OCI-LY7 (cell line): ENCODE measurements at places on chromosomes 7 and 10.
A peak's percentile ranks its signal among the peaks of the same experiment; 100 is the strongest.

DNA sequence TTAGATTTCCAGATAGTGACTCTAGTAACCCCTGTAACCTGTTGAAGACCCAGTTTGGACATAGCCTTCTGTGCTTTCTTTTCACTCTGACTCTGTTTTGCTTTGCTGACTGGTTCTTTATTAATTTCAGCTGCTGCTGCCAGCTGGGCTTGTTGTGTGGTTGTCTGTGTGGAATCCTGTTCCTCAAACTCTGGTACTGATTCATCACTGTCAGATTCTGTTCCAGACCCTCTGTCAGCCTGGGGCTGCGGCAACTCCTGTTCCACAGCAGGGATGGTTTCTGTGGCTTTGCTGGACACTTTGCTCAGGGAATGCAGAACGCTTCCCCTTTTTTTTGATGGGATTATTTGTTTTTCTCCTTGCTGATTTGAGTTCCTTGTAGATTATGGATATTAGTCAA lies 104.9 kb downstream of the SEC23IP start:
- no peak for DNase-seq

GRCh38 chr7:37916673-37917660 lies at the start of gene SFRP4:
Gene SFRP4 (minus strand): TSS chr7:37916817. CDS start chr7:37916537, 280 bp downstream.
- peak; percentile 23 for DNase-seq

GRCh38 chr7:142534726-142535122 lies 214.5 kb upstream of the PRSS1 start:
- no peak for DNase-seq

DNA sequence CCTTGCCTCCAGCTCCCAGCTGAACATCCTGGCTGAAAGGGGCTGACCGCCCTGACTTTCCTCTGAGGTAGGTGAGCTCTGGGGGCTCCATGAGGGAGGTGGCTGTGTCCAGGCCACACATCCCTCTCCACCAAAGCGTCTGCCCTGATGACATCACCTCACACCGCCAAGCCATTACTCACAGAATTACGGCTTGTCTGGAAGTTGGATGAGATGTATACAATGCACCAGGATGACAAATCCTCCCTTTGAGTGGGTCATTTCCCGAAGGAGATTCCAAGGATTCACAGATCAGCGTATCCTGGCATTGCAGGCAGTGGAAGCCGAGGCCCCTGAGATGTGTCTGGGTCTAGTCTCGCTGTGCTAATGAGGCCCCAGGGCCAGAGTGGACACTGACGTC lies 15.1 kb upstream of the RET start:
- DNase-seq = no peak

GRCh38 chr10:24257588-24257987 lies 48.6 kb downstream of the KIAA1217 start:
- DNase-seq = no peak

DNA sequence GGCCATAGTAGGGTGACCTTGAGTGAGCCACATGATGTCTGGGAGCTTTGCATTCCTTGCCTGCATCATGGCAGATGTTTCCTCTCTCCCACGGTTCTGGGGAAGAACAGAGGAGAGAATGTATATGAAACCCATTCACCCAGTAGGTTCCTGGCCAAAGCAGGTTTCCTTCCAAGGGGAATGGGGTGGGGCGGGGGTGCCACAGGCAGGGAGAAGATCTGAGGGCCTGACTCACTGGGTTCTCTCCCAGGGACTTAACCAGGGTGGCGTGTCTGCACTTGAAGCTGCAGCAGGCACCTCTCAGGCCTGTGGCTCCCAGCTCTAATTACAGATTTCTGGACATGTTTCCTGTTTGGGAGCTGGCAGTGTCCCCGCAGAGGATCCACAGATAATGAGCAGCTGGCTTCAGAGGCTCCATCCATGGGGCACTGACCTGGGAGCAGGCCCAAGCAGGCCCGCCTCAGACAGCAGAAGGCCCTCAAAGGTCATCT lies 50.2 kb upstream of the ZMIZ1 start:
- no peak for DNase-seq

GRCh38 chr7:157543276-157543675 lies 206.5 kb downstream of the DNAJB6 start:
- no peak for DNase-seq

DNA sequence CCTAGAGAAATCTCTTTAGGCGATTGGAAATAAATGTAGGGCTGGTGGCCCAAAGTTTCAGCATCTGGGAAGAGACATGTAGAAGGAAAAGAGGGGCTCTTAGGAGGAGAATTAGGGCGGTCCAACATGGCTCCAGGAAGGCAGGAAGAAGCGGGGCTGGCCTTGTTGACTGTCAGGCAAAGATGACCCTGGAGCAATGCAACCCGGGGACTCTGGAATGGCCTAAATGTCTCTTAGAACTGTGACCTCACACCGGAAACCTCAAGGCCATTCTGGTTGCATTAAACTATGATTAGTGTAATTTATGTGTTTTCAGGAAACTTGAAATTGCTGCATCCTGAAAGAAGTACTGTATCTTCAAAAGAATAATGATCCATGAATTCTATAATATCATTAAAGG lies 66.8 kb downstream of the NRP1 start:
- no peak for DNase-seq

- DNase-seq = no peak
Observed at GRCh38 chr7:134836447-134836846, 57.0 kb downstream of the CALD1 start.

- DNase-seq = no peak
Observed at GRCh38 chr10:131750973-131751826, 149.6 kb upstream of the PPP2R2D start.

DNA sequence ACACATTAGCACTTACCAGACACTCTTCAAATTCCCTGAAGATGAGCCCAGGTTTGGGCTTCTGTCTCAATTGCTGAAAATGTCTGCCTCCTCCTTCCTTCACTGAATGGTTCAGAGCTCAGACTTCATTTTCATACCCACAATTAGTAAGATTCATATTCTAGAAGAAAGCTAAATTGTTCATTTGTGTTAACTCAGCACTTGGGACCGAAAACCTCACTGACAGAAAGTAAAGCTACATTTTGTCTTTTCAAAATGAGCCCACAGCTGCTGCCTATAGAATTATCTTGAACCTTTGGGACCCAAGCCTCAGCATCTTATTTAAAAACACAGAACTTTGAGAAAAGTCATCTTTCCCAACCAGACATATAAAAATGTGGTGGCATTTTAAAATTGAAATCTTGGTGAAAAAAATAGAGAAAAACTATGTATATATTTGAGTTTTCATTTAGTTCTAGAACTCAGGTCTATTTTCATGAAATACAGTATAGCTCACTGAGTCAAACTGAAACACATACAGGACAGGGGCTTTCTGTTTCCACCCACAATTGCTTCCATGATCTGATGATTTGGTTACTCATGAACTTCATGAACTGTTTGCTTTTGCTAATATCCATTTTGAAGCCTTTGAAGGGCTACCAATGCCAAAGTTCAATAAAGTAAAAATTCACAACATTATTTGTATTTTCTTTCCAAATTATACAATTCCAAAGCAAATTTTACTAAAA lies 119.1 kb upstream of the PFKP start:
- no peak for DNase-seq

DNA sequence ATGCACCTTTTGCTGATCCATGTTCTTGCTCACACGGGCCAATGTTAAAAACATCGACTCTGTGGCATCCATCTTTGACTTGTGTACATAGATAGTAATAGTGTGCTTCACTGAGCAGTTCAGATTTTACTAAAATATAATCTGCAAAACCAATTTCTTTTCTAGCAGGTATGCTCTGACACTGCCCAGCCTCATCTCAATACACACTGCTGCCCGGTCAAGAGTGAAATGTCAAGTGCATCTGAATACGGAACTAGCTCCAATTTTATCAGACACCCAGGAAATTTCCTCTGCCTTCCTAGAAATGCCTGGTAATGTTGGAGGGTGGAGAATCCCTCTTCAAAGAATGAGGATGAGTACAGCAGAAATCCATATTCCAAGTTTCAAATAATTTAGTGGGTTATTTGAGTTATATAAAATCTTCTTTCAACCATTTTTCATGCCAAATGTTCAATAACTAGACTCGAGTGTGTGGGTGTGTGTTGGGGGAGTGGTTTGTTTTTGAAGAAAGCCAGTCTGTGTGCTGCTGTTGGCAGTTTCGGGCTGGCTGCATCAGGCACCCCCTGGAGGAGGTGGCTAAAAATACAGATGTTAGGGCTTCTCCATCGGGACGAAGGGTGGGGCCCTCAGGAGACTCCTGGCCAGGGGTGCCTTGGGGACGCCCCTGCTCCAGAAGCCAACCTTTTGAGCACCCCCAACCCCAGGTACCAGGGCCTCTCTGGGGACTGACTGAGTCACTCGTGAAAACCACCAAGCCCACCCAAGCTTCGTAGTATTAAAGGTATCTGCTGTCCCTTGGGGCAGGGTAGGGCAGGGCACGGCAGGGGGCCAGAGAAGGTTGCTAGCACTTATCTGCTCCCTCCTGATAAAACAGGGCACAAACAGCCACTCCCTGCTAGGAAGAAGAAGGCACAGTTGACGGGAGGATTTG lies 15.4 kb downstream of the CTBP2 start:
- peak; percentile 21 for DNase-seq

DNA sequence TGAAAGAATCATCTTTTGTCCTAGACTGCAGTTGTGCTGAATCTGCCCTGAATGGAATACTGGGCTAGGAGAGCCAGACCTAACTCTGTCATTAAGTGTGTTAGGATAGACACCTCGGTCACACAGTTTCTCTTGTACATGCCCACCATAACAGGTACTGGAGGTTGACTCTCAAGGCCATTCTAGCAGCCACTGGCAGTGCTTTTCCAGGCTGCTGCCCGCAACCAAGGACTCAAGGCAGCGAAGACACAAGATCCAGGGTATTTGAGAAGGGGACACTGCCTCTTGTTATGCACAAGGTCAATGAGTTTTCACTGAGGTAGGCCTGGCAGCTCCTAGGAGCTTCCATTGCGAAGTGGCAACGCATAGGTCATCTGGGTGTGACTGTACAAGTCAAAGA lies 70.6 kb upstream of the ZNF746 start:
- DNase-seq = no peak

GRCh38 chr10:72756674-72757385 lies 64.9 kb downstream of the MCU start:
- DNase-seq = no peak

- no peak for DNase-seq
Observed at GRCh38 chr7:142200206-142200605, 57.7 kb downstream of the PRSS58 start.

DNA sequence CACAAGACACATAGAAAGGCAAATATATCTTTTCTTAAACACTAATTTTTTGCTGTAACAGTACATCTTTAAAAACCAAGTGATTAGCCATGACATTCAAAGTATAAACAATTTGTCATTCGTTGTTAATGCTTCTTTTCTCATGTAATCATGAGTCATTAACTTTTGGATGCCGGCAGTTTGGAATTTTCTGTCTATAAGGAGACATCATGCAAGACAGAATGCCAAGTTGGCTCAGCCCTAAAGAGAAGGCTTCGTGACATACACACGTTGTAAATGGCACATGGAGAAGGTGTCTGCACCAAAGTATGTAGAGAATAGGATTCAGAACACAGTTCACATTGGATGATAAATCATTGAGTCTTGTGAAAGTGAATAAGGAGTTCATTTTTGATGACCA lies 35.9 kb downstream of the CCDC3 start:
- DNase-seq = no peak

DNA sequence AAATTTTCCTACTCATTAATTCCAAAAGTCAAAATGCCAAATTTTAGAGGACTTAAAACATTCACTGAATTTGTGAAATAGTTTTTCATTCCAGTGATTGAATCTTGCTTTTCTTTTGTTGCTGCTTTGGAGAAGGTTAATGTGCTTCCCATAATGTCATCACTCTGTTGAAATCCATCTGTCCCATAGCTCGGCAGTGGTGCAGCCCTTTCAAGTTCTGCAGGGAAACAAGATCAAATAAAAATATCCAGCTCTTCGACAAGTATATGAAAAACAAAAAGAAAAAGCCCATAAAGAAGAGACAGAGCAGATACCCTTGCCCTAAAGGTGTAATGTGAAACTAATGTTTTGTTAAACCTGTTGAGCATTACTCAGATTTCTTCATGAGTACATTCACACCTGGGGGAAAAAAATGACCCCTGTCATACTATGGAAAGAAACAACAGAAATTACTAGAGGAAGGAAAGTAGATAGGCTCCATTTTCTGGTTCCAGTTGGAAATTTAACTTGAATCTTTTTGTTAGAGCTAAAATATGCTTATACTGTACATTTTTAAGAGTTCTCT lies 35.1 kb downstream of the AGR3 start:
- no peak for DNase-seq

- DNase-seq = no peak
Observed at GRCh38 chr10:105534086-105534485, 893.0 kb downstream of the SORCS3 start.

DNA sequence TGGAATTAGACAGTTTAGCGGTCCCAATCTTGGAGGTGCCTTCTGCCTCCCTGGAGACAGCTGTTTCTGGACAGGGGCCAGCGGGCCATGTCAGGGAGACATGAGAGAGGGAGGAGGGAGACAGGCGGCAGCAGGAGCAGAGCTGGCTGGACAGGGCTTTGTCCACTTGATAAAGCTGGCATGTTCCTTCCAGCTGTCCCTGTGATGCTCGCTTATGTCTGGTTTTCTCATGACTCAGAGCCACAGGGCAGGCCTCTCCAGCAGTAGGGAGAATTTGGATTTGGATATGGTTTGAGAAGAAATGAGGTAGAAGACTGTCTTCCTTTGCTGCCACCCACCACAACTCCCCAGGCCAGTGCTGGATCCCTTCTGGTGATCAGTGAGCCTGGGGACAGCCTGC lies 51.7 kb upstream of the SORCS3 start:
- DNase-seq = no peak

DNA sequence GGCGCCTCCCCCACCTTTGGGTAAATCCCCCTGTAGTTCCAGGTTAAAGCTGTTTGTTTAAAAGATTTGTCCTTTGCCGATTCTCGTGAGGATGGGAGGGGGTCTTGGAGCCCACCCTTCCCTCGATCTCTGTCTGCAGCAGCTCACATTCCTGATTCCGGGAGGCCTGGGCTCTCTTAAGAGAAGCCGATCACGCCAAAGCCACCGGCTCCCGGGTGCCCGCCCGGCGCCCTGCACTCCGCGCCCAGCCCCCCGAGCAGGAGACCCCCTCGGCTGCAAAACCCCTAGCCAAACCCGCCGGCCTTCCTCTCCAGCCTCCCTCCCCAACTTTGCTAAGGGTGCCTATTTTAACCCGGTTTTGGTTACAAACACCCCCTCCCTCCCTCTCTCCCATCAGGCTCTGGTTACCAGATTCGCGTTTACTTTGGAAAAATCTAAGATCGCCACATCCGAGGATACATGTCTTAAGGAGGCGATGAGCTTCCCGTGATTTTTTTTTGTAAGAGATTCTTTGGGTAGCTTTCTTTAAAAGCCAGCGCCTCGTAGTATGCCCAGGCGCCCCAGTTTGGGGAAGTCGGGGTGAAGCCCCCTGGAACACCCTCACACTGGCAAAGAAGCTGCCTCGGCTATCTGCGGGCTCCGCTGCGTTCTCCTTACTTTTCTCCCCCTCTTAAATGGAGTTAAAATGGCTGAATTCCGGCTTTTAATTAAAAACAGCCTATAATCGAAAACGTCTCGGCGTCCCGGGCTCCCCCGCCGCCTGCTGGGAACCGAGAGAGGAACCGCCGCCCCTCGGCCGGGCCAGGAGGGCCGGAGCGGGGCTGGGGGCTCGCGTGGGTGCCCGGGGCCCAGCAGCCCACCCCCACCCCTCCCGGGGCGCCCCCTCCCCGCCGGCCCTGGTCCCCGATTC lies 983 bp downstream of the TNRC18 start:
- DNase-seq = peak; percentile 41

- no peak for DNase-seq
Observed at GRCh38 chr10:7007600-7008190, 403.1 kb downstream of the SFMBT2 start.
